ENCODE measurements at places on chromosomes 13 and 19.

- no peak overlapping the region for H3K27ac ChIP-seq
- no peak for DNase-seq
- H3K4me1 ChIP-seq, result no peaks in the 10 kb centered on the region
- H3K4me3 ChIP-seq, result no peak overlapping the region
- no peaks in the 10 kb centered on the region for H3K27me3 ChIP-seq
Measured at GRCh38 chr13:31042049-31042448, 109.6 kb downstream of the TEX26 start.

GRCh38 chr13:51978796-51979556, 32.3 kb downstream of the ATP7B start:
- H3K27ac ChIP-seq, result no peak overlapping the region
- no peaks in the 10 kb centered on the region for H3K36me3 ChIP-seq
- DNase-seq, result no peak
- no peak overlapping the region for H3K4me3 ChIP-seq
- no peaks in the 10 kb centered on the region for H3K4me1 ChIP-seq
- no peaks in the 10 kb centered on the region for H3K27me3 ChIP-seq

GRCh38 chr13:110652764-110653163, 37.4 kb downstream of the NAXD start:
- no peak for DNase-seq
- H3K27me3 ChIP-seq, result no peaks in the 10 kb centered on the region
- H3K4me3 ChIP-seq, result no peak overlapping the region
- no peak overlapping the region for H3K27ac ChIP-seq
- peaks cover 3% of the 10 kb centered on the region for H3K36me3 ChIP-seq

GRCh38 chr19:57515255-57515654, 11.9 kb upstream of the ZNF549 start:
- H3K27me3 ChIP-seq, result no peaks in the 10 kb centered on the region
- H3K27ac ChIP-seq, result no peak overlapping the region
- H3K36me3 ChIP-seq, result no peaks in the 10 kb centered on the region
- no peak for DNase-seq
- no peaks in the 10 kb centered on the region for H3K4me1 ChIP-seq
- H3K4me3 ChIP-seq, result no peak overlapping the region

- no peaks in the 10 kb centered on the region for H3K36me3 ChIP-seq
- no peaks in the 10 kb centered on the region for H3K4me1 ChIP-seq
- H3K27ac ChIP-seq, result no peak overlapping the region
- H3K4me3 ChIP-seq, result no peak overlapping the region
- no peak for DNase-seq
Measured at GRCh38 chr13:91804724-91805123, 406.3 kb downstream of the GPC5 start.

Measured in iPS DF 6.9 (cell line).